CD4-positive, CD25-positive, alpha-beta regulatory T cell (primary cell): ENCODE measurements at places on chromosomes 13 and 19. TPM values are rescaled to one million over a fixed set of nuclear protein-coding genes. Genes with fewer than 3 reads are reported as not detected.

GRCh38 chr13:40344270-40345148, 321.9 kb downstream of the FOXO1 start:
- DNase-seq, result no peak

GRCh38 chr13:108566413-108567170, 62.8 kb upstream of the MYO16 start:
- DNase-seq, result no peak

- no peak for DNase-seq
Observed at GRCh38 chr13:97423300-97424045, 10.5 kb upstream of the RAP2A start.

GRCh38 chr13:40228990-40229389, 437.5 kb downstream of the FOXO1 start:
- no peak for DNase-seq

RASAL3 gene
- 122 TPM for total RNA-seq

OR4F17 gene
- not detected for total RNA-seq
